Stimulated activated CD8-positive, alpha-beta memory T cell treated with anti-CD3 and anti-CD28 coated beads, Interleukin-4, amount 100 ng/mL, for 1 hour (primary cell): ENCODE measurements at places on chromosomes 6 and 20.

- DNase-seq, result no peak
These were observed 150.1 kb downstream of the DOK5 start for GRCh38 chr20:54625497-54625896.

DNA sequence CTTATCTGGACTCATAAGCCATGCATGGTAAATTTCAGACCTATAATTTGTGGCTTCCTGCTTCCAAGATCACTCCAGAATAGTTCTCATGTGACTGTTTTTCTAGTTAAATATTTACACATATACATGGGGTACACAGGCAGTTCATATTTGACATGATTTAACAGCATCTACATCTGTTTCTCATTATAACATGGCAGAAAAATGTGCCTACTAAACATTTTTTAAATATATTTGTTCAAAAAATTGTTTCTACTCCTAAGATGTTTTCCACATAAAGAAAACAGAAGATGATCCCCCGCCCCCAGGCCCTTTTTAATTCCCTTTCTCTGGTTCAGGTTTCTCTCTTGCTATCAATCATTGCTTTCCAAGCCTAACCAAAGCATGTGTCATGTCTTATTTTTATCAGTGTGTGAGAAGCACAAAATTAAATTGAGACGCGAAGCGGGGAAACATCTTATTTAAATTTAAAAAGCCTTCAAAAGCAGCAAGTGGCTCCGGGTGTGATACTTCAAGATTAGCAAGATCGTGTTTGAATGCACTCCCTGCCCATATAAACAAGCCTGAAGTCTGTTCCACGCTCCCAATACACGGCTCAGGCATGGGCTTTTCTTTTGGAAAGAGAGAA is 37.3 kb downstream of the IPCEF1 start:
- DNase-seq, result no peak

DNA sequence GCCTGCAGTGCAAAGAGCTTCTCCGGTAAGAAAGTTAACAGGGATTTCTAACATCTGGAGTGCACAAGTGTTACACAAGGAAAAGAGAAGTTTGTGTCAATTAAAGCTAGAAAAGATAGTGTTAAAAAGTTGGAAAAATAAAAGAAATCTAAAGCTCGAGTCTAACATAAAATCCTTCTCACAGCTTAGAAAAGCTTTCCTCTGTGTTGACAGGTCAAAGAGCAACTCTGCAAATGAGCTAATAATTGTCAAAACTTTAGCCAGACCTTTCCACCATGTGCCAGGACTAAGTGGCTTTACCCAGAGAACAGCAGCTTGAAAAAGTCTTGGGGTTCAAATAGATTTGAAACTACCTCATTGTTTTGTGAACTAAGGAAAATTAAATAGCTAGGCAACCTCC is 14.8 kb downstream of the PTPRK start:
- no peak for DNase-seq

DNA sequence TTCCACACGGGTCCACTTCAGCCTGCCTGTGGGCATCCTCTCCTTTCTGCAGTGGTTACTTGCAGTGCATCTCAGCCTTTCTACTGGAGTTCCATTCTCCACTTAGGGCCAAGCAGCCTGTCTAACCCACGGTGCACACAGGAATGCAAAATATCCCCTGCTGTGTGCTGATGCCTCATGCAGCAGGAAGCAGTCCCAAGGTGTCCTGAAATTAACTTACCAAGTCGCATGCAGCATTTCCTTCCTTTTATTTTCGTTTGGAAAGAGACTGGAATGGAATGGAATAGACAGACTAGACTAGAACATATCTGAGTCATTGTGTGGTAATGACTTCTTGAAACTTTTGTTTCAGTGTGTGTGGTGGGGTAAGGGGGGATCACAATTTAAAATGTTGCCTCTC is 25.9 kb upstream of the FOXQ1 start:
- DNase-seq, result no peak

- DNase-seq, result no peak
These were observed 379.0 kb upstream of the FLRT3 start for GRCh38 chr20:14716351-14716801.

GRCh38 chr6:118495485-118496280 is 52.4 kb upstream of the PLN start:
- no peak for DNase-seq

- DNase-seq, result no peak
These were observed 120.4 kb upstream of the RIPOR2 start for GRCh38 chr6:25056130-25056529.

DNA sequence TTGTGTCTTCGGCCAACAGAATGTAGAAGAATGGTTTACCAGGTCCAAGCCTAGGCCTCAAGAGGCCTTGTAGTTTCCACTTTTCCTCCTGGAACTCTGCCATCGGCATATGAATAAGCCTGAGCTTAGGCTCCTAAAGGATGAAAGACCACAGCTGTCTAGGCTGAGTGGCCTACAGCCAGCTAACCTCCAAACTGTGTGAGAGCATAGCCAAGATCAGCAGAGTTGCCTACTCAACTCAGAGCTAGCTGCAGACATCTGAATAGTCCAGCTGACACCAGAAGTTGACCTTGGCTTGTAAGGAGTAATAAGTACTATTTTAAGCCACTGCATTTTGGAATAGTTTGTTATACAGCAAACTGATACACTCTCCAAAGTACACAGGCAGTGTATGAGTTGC is 52.6 kb upstream of the SMIM29 start:
- DNase-seq, result no peak

DNA sequence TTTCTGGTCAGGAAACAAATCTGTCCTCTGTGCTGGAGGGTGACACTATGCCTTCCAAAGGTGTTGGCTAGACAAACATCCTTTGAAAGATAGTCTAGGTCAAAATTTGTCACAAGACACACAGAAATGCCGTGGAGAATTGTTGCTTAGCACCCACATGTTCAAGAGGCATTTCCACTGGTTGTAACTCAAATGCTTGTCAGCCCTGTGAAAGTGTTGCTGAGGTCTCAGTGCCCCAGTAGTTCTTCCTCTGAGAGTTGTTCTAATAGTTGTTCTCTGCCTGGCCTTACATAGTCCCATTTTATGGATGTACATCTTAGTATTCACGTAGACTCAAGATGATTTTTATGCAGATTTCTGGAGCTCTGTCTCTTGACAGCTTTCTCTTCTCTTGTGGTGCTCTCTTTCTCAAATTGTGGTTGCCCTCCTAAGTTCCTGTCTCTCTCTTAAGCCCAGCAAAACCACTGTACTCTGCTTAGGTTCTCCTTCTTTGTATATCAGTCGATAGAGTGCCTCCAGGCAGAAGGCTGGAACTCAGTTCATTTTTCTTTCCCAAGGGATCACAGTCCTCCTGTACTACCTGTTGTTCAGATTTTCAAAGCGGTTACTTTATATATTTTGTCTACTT is 39.5 kb upstream of the REV3L start:
- DNase-seq, result no peak

- no peak for DNase-seq
These were observed 338.5 kb downstream of the HACE1 start for GRCh38 chr6:104521176-104521575.

DNA sequence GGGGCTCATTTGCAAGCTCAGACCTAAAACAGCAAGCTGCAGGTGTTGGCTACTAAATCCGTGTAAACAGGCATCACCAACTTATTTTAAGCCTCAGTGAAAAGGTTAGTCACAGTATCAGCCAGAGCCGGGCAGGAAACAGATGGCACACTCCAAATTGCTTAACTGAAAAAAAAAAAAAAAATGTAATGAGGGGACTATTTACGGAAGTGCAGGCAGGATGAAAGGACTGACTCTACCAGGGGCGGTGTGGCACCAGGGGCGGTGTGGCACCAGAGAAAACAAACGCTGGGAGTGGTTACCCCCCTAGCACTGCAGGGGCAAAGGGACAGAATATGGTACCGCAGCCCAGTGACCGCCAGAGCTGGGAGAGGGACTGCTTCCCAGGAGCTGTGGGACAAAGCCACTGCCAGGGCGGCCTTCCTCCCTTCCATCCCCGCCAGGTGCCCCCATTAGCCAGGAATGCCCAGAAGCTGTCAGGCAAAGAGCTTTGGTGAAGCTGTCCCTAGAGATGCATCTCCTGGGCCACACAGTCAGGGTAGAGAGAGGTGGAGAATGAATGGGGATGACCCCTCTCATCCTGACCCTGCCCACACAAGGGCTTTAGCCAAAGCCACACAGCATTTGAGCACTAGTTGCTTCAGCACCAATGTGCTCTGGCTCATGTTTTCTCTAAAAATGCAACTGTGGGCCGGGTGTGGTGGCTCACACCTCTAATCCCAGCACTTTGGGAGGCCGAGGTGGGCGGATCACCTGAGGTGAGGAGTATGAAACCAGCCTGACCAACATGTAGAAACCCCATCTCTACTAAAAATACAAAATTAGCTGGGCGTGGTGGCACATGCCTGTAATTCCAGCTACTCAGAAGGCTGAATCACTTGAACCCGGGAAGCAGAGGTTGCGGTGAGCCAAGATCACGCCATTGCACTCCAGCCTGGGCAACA is 39.6 kb upstream of the GFOD1 start:
- no peak for DNase-seq

DNA sequence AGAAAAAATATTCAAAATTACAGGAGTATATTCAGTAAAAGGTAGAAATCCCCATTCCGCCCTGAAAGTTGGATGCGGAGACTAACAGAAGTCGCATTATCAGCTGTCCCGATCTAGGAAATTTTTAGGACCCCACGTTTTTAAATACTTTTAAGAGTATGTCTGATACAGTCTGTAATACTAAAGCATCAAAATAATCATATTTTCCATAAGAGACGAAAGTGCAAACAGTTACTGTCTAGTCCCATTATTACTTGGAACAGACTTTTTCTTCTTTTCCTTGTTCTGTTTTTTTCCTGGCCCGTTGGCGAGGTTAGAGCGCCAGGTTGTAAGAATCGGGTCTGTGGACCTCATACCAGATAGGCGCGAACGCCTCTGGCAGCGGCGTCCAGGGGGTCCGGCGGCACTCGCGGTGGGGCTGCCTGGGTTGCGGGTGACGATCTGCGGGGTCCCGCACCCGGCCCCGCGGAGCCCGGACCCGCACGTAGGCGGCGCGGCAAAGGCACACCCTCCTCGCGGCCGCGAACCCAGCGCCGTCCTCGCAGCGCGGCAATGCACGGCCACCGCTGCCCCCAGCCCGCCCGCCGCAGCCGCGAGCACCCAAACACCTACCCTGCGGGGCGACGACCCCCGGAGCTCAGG is 460 bp downstream of the PLAGL1 start:
- no peak for DNase-seq

DNA sequence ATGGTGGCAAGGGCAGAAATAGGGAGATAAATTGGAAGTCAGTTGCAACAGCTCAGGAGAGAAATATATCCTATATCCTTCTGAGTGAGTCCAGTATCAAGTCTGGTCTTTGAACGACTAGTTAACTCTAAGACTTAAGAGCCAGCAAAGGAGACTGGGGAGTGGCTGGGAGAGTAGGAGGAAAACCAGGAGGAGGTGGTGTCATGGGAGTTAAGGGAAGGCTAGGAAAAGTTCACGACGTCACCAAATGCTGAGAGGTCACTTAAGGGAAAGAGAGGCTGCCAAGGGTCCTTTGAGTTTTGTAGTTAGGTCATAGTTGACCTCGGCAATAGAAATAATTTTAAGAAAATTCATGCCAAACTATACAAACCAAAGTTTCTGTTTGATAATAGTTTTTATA is 25.1 kb downstream of the ACOT13 start:
- no peak for DNase-seq

- no peak for DNase-seq
These were observed 48.9 kb downstream of the SNX14 start for GRCh38 chr6:85544776-85545175.

DNA sequence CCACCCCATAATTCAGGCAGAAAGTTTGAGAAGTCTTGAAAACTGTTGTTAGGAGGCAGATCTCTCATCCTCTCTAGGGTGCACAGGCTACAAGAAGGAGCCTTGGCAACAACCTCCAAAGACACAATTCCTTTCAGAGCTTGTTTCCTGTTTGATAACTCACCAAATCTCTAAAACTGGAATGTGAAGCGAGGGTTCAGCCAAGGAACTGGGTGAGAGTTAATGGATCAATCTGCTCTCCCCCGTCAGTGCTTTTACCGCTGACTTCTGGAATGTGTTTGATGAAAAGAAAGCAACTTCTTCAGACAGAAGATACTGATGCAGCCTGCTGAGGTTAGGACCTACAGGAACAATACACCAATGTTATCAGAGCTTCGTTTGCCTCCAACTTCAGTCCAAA is 171.8 kb upstream of the BMP2 start:
- DNase-seq, result no peak

GRCh38 chr6:104537180-104537579 is 322.5 kb downstream of the HACE1 start:
- no peak for DNase-seq

- no peak for DNase-seq
These were observed 57.4 kb upstream of the CCDC167 start for GRCh38 chr6:37556881-37557644.

GRCh38 chr6:88916615-88917208 is 46.7 kb downstream of the RNGTT start:
- no peak for DNase-seq

DNA sequence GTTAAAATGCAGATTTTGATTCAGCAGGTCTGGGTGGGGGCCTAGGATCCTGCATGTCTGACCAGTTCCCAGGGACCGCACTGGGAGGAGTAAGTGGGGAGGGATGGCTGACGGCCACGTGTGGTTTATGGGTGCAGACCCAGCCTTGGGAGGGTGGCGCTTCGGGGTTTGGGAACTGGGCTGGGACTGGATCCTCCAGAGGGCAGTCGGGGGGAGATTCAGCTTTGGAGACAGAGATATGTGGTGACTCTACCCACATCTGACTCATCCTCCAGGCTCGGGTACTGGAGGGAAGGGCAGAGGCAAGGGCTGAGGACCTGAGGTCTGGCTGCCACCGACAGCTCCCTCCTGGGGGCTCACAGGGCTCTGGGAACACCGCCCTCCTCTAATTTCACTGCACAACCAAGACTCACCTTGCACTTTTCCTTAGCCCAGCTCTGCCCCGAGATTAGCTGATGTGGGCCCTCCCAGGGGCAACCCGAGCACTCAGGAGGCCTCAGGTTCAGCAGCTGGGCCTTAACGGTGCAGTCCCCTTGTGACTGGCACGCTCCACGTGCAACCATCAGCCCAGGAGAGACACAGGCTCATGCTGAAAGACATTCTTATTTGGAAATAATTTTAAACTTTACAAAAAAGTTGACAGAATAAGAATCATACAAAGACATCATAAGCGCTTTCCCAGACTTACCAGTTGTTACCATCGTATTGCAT is 172.8 kb upstream of the PMEPA1 start:
- no peak for DNase-seq

- DNase-seq, result no peak
These were observed 4.4 kb downstream of the GSS start for GRCh38 chr20:34951252-34951651.

DNA sequence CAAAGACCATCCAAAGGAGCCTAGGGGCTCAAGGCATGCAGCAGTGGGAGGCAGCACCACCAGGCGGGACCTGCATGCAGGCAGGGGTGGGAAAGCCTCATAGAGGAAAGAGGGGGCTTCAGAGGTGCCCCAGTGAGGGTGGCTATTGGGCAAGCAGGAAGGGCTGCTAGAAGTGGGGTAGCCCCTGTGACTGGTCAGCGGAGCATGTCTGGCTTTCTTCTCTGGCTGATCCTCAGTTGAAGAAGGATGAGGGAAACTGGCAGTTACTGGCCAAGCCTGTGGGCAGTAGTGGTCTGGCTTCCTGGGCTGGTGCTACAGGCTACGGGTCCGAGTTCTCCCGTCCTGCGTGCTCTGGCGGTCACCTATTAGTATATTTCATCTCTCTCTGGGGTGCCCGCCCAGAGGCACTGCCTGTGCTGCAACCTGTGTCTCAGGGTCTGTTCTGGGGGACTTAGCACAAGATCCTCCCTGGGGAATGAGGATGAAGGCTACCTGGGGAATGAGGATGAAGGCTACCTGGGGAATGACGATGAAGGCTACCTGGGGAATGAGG is 35.9 kb upstream of the CST7 start:
- no peak for DNase-seq
